ENCODE measurements at places on chromosomes 11 and 22.

DNA sequence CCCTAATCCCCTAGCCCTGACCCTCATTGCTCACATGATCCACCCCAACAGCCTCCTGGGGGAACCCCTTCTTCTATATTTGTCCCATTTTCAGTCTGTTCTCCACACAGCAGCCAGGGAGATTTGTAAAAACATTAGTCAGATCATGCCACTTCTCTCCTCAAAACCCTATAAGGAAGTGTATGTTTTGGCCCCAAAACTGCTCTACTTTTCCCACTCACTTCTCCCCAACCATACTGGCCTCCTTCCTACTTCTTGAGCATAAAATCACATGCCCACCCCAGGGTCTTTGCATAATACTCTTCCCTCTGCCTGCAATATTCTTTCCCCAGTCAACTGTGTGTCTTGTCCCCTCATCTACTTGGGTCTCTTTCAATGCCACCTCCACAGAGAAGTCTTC lies 4.7 kb upstream of the SLC22A12 start:
- no peak for DNase-seq

GRCh38 chr11:34773826-34774225 lies 142.4 kb downstream of the APIP start:
- no peak for DNase-seq

- DNase-seq: no peak
These were observed 55.0 kb upstream of the PHOX2A start for GRCh38 chr11:72298931-72299330.

DNA sequence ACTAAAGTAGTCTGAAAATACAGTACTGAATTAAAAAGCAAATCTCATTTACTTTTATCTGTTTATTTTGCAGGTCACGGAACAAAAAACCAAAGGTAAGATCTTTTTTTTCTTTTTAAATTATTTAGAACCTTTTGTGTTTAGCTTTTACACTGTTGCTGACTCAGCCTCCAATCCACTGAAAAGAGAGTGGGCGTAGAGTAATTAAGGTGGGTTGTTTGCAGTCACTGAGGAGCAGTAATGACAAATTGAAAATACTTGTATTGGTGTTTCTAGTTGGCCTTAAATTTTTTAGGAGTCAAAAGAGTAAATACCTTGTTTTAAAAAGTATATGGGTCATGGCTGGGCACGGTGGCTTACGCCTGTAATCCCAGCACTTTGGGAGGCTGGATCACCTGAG lies 73.4 kb downstream of the TNRC6B start:
- DNase-seq: no peak

DNA sequence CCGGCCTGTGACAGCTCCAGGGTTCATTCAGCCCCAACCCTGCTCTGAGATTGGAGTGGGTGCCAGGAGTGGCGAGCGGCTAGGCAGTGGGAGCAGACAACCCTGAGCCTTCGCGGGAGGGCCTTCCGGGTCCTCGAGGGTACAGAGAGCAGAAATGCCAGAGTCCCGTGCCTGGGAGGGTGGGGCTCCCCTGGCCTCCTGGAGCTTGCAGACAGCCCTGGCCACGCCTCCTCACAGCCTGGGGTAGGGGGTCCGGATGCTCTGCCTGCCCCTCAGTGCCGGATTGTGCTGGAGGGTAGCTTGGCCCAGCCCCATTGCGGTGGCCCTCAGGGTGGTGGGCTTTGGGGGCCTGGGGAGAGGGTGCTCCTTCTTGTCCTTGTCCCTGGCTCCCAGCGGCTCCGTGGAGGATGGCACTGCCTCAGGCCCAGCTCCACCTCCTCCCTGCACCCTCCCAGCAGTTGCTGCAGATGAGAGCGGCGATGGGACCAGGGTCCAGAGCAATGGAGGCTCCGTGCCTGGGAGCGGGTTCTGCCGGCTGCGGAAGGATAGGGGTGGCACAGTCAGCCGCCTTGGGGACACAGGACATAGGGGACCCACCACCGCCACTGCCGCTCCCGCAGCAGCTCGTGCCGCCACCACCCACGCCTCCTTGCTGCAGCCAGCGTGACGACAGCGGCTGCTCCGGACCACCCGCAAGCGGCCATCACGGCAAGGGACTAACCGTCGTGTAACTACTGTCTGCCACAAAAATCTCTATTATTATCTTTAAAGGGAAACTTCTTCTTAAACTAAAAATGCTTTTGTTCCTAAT lies 34.9 kb upstream of the OR10G7 start:
- no peak for DNase-seq

GRCh38 chr11:30452114-30452513 lies 129.2 kb downstream of the ARL14EP start:
- no peak for DNase-seq

DNA sequence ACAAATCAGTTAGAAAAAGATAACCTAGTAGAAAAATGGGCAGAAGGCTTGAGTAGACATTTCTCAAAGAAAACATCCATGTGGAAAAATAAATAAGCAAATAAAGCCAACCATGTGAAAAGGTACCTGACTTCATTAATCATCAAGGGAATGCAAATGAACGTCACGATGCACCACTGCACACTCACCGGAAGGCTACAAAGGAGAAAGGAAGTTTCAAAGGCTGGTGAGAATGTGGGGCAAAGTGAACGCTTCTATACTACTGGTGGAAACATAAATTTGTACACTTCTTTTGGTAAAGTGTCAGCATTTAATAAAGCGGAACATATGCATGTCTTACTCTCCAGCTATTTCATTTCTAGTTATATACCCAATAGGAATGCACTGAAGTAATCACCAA lies 166.8 kb downstream of the CSNK2A3 start:
- no peak for DNase-seq

GRCh38 chr11:3222941-3223915 lies 4.6 kb upstream of the MRGPRG start:
- DNase-seq: no peak

DNA sequence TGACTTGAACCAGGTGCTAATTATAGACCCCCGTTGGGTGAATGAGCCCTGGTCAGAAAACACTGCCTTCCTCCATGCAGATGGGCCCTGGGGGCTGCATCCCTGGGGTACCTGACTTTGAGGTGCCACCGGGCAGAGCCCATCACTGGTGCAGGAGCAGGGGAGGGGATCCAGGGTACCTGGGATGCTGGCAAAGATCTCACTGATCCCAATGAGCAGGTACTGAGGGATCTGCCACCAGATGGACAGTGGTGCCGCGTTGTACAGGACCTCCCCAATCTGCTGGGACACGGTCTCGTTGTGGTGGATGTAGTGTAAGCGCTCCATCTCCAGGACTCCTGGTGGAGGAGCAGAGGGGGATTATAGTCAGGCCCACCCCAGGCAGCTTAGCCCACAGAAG lies 12.7 kb downstream of the SLC15A3 start:
- no peak for DNase-seq

- no peak for DNase-seq
These were observed 73.1 kb upstream of the CLMP start for GRCh38 chr11:123268156-123268555.

- no peak for DNase-seq
These were observed 54.4 kb downstream of the DGCR2 start for GRCh38 chr22:19067696-19068348.

- no peak for DNase-seq
These were observed 25.1 kb downstream of the IZUMO1R start for GRCh38 chr11:94329501-94329900.

DNA sequence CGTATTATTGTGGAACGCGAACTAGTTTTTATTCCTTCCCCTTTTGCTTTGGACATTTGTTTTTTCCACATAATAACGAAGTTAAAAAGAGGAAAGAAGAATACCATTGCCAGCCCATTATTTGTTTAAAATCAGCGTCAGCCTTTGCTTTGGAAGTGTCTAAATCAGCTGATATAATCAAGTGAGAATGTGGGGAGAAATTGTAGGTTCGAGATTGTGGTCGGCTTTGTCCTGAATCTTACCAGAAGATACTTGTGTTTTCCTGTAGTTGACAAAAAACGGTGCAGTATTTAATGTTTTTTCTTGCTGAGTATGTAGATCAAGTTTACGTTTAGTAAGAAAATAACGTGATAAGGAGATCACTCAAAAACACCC lies 935 bp downstream of the ZNF143 start:
- no peak for DNase-seq
